ENCODE measurements at places on chromosomes 16 and 17.

GRCh38 chr16:78985716-78986605 is 614.6 kb downstream of the MAF start:
- DNase-seq = no peak

- no peak for DNase-seq
These were observed 32.1 kb upstream of the LONP2 start for GRCh38 chr16:48212033-48212432.

DNA sequence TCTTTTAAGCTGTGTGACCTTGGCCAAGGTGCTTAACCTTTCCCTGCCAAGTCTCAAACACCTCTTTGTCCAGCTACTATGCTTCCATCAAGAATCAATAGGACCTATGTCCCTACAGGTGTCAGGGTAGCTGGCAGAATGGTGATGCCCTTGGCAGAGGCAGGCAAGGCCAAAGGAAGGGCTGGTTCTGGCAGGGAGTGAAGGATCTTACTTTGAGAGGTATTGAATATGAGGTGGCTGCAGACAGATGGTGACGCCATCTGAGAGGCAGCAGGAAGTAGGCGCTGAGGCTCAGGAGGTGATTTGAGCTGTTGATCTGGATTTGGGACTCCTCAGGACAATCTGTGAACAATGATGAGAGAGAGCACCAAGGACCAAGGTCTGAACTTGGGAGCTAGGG is 12.5 kb downstream of the ABCC3 start:
- no peak for DNase-seq

- DNase-seq = no peak
These were observed 88.5 kb upstream of the TOB1 start for GRCh38 chr17:50954641-50955121.

GRCh38 chr17:2711608-2712299 is at the start of gene CLUH:
CLUH (minus strand) TSS chr17:2711764; CDS start chr17:2711661, 103 bp downstream.
- peak; percentile 90 for DNase-seq

GRCh38 chr16:58842746-58843145 is 108.6 kb upstream of the GOT2 start:
- DNase-seq = no peak

DNA sequence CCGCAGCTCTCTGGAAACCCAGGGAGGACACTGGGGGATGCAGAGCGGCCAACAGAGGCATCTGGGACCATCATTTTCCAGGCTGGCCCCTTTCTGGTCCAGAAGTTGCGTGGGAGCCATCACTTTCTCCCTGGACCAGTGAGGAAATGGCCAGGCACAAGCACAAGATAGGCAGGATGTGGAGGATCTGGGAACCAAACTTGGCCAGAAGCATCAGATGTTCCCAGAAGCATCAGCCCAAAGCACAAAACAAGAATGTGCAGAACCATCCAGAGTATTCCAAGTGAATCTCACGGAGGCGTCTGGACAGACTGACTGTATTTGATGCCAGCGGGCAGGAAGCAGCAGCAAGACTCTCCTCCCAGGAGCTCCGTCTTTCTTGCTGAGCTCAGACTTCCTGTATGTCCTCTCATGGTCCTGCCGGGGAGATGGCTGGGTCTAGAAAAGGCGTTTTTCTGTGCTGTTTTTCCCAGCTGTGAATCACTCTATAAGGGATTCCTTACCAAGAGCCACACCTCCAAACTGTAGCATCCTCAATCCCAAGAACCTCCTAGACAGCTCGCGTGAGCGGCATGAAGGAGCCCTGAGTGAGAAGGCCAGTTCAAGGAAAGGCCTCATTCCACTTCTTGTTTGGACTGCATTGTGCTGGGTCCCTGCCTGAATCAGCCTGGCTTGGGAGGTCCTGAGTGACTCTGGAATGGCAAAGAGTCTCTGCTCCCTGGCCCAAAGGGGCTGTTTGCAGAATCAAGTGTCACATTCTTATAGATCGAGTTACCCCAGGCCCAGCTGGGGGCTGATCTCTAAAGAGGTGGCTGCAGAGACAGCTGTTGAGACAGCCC is 49.5 kb upstream of the MTSS2 start:
- DNase-seq = no peak

GRCh38 chr17:73027130-73027741 is 65.3 kb downstream of the SLC39A11 start:
- no peak for DNase-seq

DNA sequence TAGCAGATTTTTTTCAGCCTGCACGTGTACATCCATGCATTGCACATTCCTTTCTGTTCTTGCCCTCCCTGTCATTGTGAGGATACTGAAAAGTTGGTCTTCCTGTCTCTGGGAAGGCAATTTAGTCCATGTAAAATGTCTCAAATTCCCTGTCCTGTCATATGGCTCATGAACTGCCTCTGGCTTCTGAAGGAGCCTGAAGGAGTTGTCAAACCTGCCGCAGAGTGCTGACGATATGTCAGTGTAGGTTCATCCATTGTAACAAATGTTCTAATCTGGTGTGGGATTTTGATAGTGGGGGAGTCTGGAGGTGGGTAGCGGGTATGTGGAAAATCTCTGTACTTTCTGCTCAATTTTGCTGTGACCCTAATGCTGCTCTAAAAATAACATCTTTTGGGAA is 59.6 kb downstream of the YPEL2 start:
- DNase-seq = no peak

- no peak for DNase-seq
These were observed 192.8 kb downstream of the BANP start for GRCh38 chr16:88144028-88144511.

- DNase-seq = no peak
These were observed 165.2 kb downstream of the VPS53 start for GRCh38 chr17:549177-550040.

GRCh38 chr16:30953511-30954124 is 3.9 kb upstream of the SETD1A start:
- peak; percentile 13 for DNase-seq

- no peak for DNase-seq
These were observed 29.7 kb downstream of the DUSP14 start for GRCh38 chr17:37519251-37519985.

- DNase-seq = no peak
These were observed 17.0 kb downstream of the FAM117A start for GRCh38 chr17:49746791-49747490.

DNA sequence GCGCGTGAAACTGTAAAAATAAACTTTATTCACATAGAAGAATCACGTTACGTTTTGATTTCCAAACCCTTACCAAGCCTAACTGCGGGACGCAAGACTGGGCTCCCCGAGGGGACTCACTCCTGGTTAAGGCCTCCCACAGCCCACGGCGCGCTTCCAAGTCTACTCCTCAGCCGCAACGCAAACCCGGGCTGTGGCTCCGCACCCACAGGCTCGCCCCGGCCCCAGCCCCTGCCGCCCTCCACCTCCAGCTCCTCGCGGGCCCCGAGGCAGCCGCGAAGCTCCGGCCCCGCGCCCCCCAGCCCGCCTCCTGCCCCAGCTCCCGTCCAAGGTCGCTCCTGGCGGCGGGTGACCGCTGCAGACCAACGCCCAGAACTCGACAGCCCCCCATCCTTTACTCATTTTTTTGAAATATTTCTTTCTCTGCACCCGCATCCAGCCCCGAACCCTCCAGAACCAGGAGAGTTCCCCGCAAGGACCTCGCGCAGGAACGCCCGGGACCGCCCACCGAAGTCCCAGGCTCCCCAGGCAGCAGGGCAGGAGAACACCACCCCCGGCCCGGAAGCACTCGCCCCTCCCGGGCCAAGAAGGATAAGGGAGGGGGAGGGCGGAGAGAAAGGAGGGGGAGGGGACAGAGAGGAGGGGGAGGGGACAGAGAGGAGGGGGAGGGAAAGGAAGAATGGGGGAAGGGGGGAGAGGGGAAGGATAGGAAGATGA is 912 bp downstream of the USP22 start:
- DNase-seq = peak; percentile 71

GRCh38 chr17:50640686-50641351 is 6.1 kb downstream of the ABCC3 start:
- no peak for DNase-seq

- no peak for DNase-seq
These were observed 161.4 kb upstream of the C17orf78 start for GRCh38 chr17:37214416-37214815.

GRCh38 chr17:38511150-38512108 is 83.2 kb downstream of the ARHGAP23 start:
- no peak for DNase-seq

- no peak for DNase-seq
These were observed 9.4 kb upstream of the TOM1L1 start for GRCh38 chr17:54891176-54891821.

GRCh38 chr17:7095625-7096024 is 15.6 kb upstream of the CLEC10A start:
- DNase-seq = no peak

DNA sequence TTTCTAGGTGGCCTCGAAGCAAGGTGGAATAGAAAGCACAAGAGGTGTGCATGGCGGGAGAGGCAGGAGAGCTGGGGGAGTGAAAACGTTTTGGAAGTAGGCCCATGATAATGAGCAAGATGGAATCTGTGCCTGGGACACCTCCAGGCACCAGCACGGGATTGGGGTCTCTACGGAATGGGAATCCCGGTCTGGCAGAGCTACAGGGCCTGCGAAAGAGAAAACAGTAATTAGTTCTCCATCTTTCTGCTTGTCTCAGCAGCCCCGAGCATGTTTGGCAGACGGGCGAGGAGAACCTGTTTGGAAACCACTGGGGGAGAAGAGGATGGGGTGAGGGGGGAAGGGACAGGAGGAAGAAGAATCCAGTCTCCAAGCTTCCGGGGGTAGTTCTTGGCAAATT is 258.7 kb downstream of the SOX9 start:
- DNase-seq = no peak

- no peak for DNase-seq
These were observed 119.6 kb downstream of the CDH11 start for GRCh38 chr16:65002265-65002664.

- peak; percentile 69 for DNase-seq
These were observed 3.4 kb downstream of the TRAF4 start for GRCh38 chr17:28747051-28747691.

- DNase-seq = no peak
These were observed 6.9 kb downstream of the TEPSIN start for GRCh38 chr17:81231766-81232581.

DNA sequence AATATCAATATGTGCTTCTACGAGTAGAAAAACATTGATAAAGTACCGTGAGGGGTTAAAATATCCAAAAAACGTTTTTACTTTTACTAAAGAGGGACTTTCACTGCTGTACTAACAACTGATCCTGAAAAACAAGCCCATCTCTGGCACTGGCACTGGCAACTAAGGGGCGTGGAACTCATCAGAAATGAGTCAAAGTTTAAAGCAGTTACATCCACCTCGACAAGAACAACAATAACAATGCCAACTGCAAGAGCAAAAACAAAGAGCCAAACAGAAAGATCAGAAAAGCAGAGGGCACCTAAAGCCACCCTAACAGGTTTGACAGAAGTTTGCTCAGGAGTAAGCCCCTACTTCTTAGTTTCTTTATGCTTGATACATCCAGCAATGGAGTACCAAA is 13.1 kb downstream of the MBTPS1 start:
- no peak for DNase-seq

- DNase-seq = no peak
These were observed 23.9 kb downstream of the DNAI2 start for GRCh38 chr17:74297941-74298340.

DNA sequence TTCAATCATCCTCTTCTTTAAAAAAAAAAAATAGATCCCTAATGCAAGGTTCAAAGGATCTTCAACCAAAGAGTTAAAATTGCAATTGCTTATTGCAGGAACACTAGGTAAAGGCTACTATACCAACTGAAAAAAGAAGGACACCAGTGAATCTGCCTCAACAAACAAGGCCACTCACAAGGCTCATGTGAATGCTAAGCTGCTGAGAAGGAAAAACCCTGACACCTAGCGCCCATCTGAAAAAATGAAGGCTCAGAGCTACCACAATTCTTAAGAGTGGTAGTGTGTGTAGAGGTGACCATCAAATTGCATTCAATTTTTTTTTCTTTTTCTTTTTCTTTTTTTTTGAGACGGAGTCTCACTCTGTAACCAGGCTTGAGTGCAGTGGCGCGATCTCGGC is 201.6 kb upstream of the C17orf78 start:
- no peak for DNase-seq

DNA sequence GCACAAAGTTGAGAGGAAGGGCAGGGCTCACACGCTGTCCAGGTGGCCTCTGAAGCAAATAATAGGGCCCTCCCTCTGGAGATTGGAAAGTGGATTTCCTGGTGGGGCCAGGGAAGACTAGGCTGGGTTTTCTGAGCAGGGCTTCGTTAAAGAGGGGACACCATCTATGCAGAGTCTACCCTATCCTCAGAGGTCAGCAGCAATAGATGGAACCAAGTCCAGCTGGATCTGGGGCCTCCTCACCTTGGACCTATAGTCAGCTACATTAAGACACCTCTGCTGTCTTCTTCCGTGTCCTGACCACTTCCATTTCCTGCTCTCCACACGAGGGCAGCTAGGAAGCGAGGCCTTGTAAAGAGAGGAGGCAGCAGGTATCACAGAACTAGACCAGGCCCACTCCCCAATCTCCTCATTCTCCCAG is 14.7 kb upstream of the ST6GALNAC1 start:
- no peak for DNase-seq

DNA sequence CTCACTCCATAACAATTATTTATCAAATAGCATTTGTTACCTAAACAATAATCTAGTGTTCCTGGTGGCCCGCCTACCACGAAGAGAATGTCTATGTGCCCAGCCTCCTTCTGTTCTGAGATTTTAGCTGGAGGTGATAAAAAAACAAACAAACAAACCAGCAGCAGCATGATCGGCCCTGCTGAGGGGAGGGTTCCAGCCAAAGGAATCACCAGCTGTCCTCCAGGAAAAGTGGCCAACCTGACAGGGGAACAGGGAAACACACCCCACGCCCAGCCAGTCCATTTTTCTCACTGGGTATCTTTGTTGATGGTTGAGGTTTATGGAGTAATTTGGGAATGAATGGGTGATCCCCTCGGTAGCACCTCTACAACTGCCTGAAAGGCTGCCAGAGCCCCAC is 203.0 kb upstream of the DYNLRB2 start:
- DNase-seq = no peak

DNA sequence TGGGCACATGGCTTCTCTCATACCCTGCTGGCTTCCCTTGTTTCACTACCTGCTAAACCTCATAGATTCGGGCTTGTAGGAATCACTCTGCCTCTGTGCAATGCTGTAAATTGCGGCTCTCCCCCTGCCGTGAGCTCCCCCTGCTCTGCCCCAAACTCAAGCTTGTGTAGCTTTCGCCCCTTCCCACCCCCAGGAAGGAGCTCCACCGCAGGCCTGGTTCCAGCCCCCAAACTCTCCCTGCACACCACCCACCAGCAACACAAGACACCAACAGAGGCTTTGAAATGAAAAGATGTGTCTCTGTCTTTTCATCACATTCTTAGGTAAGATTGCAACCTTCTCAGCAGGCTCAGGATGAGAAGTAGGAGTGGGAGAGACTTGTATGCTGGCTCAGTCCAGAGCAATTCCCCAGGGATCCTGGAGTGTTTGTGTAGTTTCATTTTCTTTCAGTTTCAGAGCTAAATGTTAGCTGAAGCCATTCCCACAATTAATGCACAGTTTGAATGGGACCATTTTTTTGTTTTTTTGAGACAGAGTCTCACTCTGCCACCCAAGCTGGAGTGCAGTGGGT is 14.2 kb downstream of the CX3CL1 start:
- DNase-seq = no peak

- DNase-seq = no peak
These were observed 223.3 kb upstream of the SALL1 start for GRCh38 chr16:51374346-51374745.

GRCh38 chr17:62671553-62671952 is 44.1 kb downstream of the MRC2 start:
- no peak for DNase-seq
